ENCODE measurements at places on chromosomes 16 and 17.

DNA sequence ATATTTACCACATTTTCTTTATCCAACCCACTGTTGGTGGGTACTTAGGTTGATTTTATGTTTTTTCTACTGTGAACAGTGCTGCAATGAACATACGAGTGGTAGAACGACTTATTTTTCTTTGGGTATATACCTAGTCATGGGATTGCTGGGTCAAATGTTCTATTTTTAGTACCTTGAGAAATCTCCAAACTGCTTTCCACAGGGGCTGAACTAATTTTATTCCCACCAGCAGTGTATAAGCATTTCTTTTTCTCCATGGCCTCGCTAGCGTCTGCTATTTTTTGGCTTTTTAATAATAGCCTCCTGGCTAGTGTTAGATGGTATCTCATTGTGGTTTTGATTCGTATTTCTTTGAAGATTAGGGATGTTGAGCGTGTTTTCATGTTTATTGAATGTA, 202.3 kb downstream of the LGALS9B start:
- DNase-seq = no peak

GRCh38 chr17:80729016-80729415, 184.4 kb downstream of the RPTOR start:
- no peak for DNase-seq

DNA sequence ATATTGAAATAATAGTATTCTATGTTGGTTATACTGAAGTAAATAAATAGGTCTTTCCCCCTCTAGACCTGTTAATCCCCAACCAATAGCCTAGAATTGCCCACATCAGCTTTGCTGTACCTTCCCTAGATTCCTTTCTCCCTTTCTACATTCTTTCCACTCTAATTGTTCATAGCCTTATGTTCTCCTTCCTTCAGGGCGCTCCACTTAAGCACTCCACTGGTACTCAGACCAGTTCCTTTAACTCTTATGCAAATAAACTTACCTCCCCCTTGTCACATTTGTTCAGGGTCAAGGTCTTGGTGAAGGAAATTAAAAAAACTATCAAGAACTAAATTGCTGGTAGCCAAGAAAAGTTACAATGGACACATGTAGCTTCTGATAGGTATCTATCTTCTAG, 294.8 kb downstream of the UTP18 start:
- no peak for DNase-seq

GRCh38 chr17:66727634-66728570, 107.0 kb upstream of the CACNG5 start:
- DNase-seq = no peak

GRCh38 chr16:58733248-58733670, 857 bp downstream of the GOT2 start:
- DNase-seq = no peak

GRCh38 chr17:37506678-37507077, 17.0 kb downstream of the DUSP14 start:
- no peak for DNase-seq

DNA sequence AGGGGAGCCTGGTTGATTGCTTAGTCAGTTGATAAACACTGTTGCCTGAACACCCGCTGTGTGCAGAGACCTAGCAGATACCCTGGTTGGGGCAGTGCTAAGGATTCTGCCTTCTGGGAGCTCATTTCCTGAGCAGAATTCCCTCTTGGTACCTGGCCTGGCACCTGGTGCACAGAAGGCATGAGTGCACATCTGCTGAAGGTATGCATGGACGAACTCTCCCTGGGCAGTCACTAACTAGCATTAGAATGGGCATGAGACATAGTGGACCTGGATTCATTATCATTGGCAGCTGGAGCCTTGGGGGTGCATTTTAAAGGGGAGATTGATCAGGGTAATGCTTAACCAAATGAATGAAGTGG, 13.1 kb downstream of the ADCY7 start:
- DNase-seq = no peak

GRCh38 chr16:68626557-68626956, 18.6 kb upstream of the CDH3 start:
- DNase-seq = no peak

DNA sequence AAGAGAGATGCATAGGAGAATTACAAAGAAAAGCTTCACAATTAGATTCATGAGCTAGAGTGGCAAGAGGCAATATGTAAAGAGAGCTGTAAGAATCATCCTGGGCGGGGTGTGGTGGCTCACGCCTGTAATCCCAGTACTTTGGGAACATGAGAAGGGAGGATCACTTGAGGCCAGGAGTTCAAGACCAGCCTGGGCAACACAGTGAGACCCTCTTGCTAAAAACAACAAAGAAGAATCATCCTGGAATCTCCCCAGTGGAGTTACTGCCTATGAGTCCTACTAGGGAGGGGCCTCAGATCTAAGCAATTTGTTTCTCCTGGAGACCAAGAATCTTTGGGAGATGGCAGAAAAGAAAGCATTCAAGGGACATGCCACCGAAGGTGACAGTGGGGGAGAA, 119.1 kb downstream of the HIC1 start:
- DNase-seq = no peak

DNA sequence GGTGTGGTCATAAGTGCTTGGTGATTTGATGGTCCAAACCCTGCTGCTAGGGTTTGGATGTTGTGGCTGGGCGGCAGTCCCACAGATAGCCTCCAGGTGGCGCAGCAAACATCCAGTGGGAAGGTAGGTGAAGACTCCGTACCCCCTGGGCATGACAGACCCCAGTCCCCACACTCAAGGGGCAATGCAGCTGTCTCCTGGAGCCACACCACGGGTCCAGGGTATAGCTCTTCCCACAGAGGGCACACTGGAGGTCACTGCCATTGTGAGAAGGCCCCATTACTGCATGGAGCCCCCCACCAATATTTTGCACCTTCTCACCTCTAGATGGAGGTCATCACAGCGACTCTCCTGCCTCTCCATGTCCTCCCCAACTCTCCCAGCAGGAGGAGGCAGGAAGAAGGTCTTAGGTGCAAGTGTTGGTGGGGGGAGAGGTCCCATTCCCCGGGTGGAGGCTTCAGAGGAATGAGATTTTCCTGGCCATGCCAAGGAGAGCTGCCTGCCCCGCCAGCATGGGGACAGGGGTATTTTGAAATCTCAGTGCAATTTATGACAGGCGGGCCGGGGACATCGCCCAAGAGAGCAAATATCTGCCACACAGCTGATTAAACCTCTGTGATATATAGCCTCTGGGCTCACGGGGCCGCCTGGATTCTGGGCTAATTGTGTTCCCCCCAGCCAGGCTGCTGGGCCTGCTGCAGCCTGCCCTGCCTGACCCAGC, 17.1 kb upstream of the C17orf113 start:
- DNase-seq = no peak

DNA sequence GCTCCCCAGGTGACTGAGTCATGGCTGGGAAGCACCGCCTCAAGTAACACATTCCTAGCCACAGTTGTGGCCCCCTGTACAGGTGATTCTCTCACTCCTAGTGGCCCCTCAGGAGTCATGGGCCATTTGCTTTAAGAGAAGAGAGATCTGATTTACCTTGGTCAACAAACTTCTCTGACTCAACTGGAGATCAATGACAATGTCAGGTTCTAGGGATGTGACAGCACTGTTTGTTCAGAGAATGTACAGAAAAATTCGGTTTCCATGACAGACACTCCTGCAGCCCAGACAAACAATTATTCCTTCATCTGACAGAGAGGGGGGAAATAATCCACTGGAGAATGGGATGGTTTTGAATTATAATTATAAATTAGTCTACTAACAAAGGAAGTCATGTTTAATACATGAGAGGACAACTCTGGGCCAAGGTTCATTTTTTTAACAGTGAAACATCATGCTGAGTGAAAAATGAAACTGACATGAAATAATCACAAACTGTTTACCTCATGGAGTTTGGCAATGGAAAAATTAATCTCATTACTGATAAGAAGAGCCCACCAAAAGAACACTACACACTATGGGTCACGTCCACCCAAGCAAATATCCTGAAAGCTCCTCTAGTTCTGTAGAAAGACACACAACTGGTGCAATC, 9.7 kb downstream of the ERN1 start:
- DNase-seq = no peak

GRCh38 chr17:9475101-9475658, 100.4 kb downstream of the STX8 start:
- DNase-seq = no peak

DNA sequence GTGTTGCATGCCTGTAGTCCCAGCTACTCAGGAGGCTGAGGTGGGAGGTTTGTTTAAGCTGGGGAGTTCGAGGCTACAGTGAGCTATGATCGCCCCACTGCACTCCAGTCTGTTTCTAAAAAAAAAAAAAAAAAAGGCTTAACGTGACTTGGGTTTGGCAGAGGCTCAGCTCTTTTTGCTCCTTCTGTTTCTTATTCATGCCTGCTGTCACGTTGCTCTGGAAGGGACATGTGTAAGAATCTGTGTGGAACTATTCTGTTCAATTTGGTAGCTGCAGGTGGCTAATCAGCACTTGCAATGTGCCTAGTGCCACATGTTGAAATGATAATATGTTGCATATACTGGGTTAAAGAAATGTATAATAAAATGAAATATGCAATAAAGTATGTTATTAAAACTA, 20.9 kb upstream of the SYT17 start:
- no peak for DNase-seq

All from BJ (cell line).